Stimulated activated naive CD4-positive, alpha-beta T cell treated with Interleukin-2 at 50 U/mL for 16 hours (primary cell): ENCODE measurements at places on chromosomes 16 and 17.

DNA sequence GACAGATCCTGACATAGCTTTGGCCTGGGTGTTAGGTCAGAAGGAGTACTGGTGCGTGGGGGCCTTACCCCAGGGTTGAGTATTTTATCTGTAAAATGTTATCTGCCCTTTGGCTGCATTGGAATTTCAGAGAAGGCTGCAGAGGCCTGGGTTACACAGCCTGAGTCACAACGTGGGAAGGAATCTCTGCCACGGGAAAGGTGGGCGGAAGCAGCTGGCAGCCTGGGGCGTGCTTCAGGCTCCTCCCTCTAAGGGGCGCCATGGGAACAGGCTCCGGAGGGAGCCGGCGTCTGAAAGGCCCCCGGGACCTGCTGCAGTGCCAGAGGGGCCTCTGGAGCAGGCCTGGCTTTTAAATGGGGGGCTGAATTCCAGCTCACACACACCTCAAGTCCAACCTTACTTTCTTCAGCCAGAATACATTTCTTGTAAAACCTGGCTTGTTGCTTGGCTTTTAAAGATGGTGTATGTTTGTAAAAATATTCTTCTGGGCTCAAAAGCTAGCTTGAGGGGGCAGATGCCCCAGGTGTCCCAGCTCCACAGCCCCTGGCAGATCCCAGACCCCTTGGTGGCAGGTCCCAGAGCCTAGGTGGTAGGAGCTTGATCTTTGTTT, 142.2 kb downstream of the RAB11FIP4 start:
- DNase-seq: peak; percentile 16

GRCh38 chr16:28873543-28874201, 4.6 kb upstream of the ATP2A1 start:
- peak; percentile 34 for DNase-seq

- no peak for DNase-seq
Measured at GRCh38 chr17:14437176-14437575, 136.3 kb downstream of the HS3ST3B1 start.

- no peak for DNase-seq
Measured at GRCh38 chr16:65123396-65124211, 1.7 kb upstream of the CDH11 start.

- no peak for DNase-seq
Measured at GRCh38 chr16:10923650-10924214, 18.5 kb downstream of the DEXI start.

- DNase-seq: peak; percentile 21
Measured at GRCh38 chr17:73255671-73256181, 6.0 kb downstream of the CPSF4L start.

- no peak for DNase-seq
Measured at GRCh38 chr16:90043526-90043925, 24.3 kb upstream of the DBNDD1 start.

- no peak for DNase-seq
Measured at GRCh38 chr17:76427501-76428231, 25.3 kb downstream of the UBE2O start.

DNA sequence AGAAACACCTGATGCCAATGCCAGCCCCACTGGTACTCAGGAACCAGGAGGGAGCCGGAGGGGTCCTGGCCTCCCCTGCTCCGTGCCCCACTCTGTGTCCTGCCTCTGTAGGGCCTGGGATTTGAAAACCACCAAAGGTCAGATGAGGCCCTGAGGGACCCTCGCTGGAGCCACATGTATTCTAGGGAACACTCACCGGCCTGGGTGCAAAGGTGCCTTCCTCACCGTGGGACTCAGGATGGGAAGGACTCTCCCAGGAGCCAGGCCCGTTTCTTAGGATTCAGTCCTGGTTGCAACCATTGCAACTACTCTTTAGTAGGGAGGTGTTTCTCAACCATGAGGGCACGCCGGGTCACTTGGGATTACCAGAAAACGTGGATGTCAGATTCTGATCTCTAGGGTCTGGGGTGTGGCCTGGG, 74.6 kb downstream of the N4BP1 start:
- DNase-seq: no peak

DNA sequence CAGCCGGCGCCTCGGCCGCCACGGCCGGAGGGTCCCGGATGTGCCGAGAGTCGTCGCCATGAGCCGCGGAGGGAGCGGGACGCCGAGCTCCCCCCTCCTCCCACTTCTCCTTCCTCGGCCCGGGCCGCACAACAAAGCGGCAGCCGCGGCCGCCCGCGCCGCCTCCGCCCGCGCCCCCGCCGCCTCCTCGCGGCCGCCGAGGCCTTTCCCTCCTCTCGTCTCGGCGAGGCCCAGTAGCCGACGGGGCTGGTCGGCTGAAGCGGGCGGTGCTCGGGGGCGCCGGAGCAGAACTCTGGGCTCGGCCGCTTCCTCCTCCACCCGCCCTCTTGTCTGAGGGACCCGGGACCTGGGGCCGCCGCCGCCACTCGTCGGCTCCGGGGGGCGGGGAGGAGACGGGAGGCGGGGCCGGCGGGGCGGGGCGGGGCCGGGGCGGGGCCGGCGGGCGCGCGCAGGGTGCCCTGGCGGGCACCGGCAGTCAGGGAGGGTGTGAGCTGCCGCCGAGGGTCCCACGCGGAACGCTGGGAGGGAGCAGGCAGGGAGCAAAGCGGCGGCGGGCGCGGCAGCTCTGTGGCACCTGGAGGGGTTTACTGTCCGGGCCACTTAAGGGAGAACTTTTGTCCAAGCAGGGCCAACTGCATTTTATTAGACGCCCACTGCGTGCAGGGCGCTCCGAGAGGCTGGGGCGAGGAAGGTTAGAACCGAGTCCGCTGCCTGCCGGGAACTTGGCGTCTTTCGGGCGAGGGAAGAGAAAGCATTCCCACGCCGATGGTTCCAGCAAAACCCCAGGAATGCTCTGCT, at the start of gene SMURF2:
SMURF2 (minus strand) TSS at position 332 of the 798 bp plus-strand sequence. CDS start 427 bp downstream, outside the sequence.
- peak; percentile 71 for DNase-seq

- DNase-seq: no peak
Measured at GRCh38 chr16:50667497-50668367, 13.4 kb downstream of the SNX20 start.

DNA sequence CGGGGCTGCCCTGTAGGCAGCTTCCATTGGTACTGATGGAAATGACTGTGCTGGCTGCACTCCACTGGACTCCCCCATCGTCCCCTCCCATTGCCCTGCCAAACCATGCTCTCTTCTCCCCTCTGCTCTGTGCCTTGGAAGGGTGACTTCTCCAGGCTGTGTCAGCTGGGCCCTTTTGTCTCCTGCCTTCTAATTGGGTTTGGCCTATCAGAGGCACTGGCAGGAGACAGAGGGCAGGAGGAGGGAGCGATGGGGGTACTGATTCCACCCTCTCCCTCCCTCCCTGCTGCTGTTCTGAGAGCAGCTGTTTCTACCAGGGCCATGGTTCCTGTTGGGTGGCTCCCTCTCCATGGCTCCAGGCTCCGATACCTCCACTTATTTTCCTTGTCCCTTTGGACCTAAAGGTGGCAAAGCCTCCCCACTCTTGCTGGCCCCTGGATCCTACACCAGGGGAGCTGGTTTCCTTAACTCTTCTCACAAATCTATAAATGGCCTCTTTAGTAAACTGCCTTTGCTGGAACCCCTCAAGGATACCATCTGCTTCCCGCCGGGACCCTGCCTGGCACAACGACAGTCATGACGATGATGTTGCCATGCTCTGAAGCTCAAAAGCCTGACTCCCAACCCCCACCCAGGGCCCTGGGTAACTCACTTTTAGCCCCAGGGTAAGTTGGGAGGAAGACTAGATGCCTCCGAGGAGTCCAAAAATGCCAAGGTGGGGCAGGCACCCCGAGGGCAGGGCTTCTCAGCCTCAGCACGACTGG, 123.8 kb upstream of the RPL38 start:
- no peak for DNase-seq

GRCh38 chr17:31495022-31495885, 103.8 kb downstream of the RAB11FIP4 start:
- DNase-seq: no peak

DNA sequence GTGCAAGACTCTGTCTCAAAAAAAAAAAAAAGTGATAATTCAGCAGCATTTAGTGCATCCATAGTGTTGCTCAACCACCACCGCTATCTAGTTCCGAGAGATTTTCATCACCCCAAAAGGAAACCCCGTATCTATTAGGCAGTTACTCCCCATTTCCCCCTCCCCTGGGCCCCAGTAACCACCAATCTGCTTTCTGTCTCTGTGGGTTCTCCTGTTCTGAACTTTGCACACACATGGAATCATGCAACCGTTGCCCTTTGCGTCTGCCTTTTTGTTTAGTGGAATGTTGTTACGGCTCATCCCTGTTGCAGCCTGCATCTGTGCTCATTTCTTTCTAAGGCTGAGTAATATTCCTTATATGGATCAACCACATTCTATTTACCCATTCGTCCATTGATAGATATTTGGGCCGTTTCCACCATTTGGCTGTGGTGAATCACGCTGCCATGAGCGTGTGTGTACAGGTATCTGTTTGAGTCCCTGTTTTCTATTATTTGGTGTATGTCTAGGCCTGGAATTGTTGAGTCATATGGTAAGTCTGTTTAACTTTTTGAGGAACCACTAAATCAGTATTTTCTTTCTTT, 8.7 kb upstream of the SYNGR2 start:
- DNase-seq: peak; percentile 20

DNA sequence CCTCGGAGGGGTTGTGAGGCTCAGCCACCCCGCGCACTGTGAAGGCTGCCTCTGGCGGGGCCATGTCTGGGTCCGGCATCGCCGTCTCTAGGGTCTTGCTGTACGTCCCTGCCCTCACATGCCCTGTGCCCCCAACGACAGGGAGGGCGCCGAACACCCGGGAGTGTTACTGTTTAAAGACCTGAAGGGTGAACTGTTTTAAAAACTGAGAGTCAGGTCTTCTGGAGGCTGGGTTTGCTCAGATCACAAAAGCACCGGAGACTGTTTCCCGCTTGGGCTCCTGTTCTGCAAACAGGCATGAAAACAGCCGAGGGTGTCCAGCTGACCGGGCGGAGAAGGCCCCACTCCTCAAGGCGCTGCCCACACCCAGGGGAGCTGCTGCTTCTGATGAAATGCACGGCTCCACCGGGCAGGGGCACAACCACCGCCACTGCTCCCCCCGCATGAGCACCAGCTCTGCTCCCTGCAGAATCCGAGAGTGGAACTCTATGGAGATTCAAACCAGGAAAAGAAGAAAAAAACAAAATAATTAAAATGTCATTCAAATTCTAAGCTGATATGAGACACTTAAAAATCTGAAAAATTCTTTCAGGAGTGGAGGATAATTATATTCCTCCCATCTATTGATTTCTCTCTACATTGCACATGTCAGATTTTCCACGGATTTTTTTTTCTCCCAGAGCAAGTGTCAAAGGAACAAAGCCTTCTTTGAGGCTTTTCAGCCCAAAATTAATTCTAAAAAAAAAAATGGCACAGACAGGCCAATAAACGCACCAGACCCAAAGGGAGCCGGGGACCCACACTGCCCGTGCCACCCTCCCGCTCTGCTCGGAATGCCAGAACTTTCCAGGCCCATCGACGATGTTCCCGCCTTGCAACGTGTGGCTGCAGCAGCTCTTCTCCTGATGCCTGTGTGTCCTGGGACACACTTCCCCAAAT, 74.3 kb downstream of the LMF1 start:
- DNase-seq: no peak

DNA sequence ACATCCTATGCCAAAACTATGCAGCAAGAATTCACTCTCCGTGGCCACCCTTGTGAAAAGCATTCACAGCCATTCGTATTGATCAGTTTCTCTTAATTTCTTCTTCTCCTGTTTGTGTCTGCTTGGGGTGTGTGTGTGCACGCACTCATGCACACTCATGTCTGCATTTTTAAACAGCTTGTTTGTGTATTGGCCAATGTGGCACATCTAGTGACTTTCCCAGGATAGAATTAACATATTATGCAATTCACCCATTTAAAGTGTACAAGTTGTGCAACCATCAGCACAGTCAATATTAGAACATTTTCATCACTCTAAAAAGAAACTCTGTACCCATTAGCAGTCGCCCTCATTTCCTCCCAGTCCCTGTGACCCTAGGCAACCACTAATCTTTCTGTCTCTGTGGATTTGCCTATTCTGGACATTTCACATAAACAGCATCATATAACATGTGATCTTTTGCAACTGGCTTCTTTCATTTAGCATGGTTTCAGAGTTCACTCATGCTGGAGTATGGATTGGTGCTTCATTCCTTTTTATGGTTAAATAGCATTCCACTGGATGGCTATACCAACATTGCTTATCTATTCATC, 20.1 kb downstream of the IRX3 start:
- DNase-seq: no peak

DNA sequence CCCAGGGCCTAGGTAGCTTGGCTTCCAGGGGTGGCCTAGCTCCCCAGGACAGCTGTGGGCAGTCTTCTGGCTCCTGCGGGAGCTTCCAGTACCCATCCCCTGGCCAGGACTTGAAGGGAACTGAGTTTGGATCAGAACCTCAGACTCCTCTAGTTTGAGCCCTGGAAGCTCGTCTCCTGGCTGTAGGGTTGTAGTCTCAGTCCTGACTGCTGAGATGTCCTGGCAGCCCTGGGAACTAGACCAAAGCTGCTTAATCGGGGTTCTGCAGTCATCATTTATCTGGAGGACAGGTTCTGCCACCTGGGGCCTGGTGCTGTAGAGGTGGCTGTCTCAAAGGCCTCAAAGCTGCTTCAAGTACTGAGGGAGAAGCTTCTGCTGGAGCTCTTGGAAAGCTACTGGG, 163.7 kb downstream of the WSCD1 start:
- DNase-seq: no peak

DNA sequence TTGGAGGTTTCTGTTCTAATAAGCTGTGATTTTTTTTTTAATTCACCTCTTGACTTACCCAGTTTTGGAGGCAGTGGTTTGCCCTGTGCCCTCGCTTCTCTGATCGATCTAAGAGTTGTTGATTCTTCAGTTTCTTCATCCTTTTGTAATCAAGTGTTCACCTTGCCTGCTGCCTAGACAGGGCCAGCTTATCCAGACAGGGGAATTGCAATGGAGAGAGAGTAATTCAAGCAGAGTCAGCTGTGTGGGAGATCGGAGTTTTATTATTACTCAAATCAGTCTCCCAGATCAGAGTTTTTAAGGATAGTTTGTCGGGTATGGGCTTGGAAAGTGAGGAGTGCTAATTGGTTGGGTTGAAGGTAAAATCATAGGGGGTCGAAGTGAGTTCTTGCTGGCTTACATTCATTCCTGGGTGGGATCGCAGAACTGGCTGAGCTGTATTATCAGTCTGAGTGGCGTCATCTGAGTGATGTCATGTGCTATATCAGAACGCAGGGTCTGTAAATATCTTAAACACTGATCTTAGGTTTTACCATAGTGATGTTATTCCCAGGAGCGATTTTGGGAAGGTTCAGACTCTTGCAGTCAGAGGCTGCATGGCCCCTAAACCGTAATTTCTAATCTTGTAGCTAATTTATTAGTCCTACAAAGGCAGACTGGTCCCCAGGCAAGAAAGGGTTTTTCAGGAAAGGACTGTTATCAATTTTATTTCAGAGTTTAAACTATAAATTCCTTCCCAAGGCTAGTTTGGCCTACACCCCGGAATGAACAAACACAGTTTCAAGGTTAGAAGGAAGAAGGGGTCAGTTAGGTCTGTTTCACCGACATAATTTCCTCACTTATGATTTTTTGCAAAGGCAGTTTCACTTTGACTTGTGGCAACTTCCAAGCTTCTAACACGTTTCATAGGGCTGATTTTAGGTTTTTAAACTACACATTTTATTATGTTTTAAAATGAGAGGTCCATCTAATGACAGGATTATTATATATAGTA, 21.5 kb upstream of the KCNJ16 start:
- DNase-seq: no peak
